GM12878 (cell line): ENCODE measurements at places on chromosomes 4 and X.

GRCh38 chr4:113169368-113169767, 119.9 kb downstream of the ANK2 start:
- no peak overlapping the region for H3K27ac ChIP-seq
- H3K4me1 ChIP-seq: no peaks in the 10 kb centered on the region
- no peaks in the 10 kb centered on the region for H3K27me3 ChIP-seq
- DNase-seq: no peak
- H3K4me3 ChIP-seq: no peak overlapping the region

GRCh38 chrX:154358011-154358410, 16.4 kb downstream of the FLNA start:
- H3K27ac ChIP-seq: no peak overlapping the region
- no peak overlapping the region for H3K4me3 ChIP-seq
- H3K36me3 ChIP-seq: peaks cover 50% of the 10 kb centered on the region
- H3K27me3 ChIP-seq: no peaks in the 10 kb centered on the region

GRCh38 chrX:19866626-19867410, 20.6 kb downstream of the SH3KBP1 start:
- H3K36me3 ChIP-seq: no peaks in the 10 kb centered on the region; the same call in 1 of the 2 replicates
- H3K27ac ChIP-seq: peak overlapping the region; percentile 93
- DNase-seq: no peak
- H3K4me3 ChIP-seq: 0 out of 2 replicates have a peak overlapping the region, but pooled peaks have one; percentile 34
- H3K4me1 ChIP-seq: peaks cover 71% of the 10 kb centered on the region

DNA sequence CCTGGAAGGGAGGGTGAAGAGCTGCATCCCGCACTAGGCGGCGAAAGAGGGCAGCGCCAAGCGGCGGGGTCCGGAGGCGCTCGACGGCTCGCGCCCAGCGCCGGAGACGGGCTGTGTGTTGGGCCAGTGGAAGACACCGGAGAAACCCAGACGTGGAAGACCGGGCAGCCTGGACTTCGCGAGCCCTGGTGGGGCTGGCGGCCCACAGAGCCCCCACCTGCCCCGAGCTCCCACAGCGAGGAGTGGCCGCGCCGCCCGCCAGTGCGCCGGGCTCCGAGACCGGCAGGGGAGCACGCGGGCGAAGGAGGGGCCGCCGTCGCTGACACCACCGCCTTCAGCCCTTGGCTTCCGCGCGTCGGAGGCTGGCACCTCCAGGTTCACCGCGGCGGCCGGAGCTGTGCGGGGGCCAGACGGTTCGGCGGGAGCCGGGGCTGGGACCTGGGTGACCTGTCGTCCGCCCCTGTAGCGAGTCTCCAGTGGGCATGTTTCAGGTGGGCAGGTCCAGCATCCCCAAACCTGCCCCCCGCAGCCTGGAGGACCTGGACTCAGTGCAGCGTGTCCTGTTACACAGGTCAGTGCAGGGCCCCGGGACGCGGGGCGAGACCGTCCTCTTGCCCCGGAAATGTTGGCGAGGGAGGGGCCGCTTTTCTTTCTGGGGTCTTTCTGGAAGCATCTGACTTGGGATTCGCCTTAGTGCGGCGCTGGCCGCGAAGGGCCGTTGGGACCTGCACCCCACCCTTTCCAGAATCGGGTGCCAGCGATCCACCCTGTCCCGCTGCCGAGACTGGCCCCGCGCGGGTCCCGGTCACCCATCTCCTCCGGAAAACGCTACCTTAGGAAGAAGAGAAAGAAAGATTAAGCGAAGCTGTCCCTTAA, 9.6 kb upstream of the INTU start:
- H3K27ac ChIP-seq: no peak overlapping the region
- H3K4me1 ChIP-seq: no peaks in the 10 kb centered on the region
- H3K4me3 ChIP-seq: no peak overlapping the region
- H3K36me3 ChIP-seq: no peaks in the 10 kb centered on the region
- DNase-seq: no peak

DNA sequence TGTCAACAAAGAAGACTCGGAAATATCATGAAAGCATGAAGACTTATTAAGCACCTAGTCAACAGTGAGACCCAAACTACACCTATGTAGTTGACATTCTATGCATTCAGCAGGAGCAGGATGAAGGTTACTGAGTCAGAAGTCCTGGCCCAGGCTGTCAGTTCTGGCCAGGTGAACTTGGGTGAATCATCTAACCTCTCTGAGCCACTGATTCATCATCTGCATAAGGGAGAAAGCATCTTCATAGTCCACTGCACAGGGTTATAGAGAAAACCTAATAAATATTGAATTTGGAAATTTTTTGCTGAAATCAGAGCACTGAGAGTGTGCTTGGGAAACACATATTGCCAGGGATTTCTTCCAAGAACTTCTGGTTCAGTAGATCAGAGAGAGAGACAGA, 296.0 kb upstream of the SFRP2 start:
- no peak overlapping the region for H3K27ac ChIP-seq
- H3K4me1 ChIP-seq: no peaks in the 10 kb centered on the region
- H3K4me3 ChIP-seq: no peak overlapping the region
- H3K27me3 ChIP-seq: no peaks in the 10 kb centered on the region
- DNase-seq: no peak
- H3K36me3 ChIP-seq: no peaks in the 10 kb centered on the region

GRCh38 chr4:107197121-107197520, 161.0 kb upstream of the DKK2 start:
- H3K4me3 ChIP-seq: no peak overlapping the region
- no peaks in the 10 kb centered on the region for H3K36me3 ChIP-seq
- no peaks in the 10 kb centered on the region for H3K4me1 ChIP-seq
- no peak overlapping the region for H3K27ac ChIP-seq

- no peaks in the 10 kb centered on the region for H3K4me1 ChIP-seq
- H3K36me3 ChIP-seq: no peaks in the 10 kb centered on the region
- no peak overlapping the region for H3K4me3 ChIP-seq
Measured at GRCh38 chr4:160299608-160300007, 1196.7 kb downstream of the RAPGEF2 start.
